SK-N-SH (cell line): ENCODE measurements at places on chromosomes 1 and 21. TPM values are rescaled to one million over a fixed set of nuclear protein-coding genes. Genes with fewer than 3 reads are reported as not detected.

The FMO4 gene
- 1.6 and 2.0 TPM in 2 replicates for polyA plus RNA-seq

GRCh38 chr1:203580733-203581132 lies 45.9 kb upstream of the ATP2B4 start:
- H3K36me3 ChIP-seq, result no peaks in the 10 kb centered on the region
- no peak overlapping the region for H3K27ac ChIP-seq
- no peaks in the 10 kb centered on the region for H3K27me3 ChIP-seq
- H3K4me1 ChIP-seq, result no peaks in the 10 kb centered on the region; the same call in 1 of the 2 replicates
- no peak overlapping the region for H3K4me3 ChIP-seq

DNA sequence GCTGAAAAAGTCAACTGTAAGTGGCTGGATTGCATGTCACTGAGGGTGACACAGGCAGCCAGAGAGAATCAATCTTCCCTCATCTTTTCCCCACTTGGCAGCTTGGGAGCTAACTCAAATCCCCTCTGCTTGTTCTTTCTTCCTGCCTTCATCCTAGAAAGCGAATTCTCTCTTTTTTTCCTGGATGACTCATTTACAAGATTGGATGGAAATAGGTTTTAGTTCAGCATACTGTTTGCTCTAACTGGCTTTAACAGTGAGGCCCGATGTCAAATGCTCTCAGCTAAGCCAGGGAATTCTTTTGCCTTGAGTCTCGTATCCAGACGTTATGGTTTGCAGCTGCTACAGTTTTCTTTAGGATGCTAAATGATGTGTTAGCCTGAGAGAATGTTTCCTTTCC lies 72.7 kb downstream of the HUNK start:
- H3K4me1 ChIP-seq, result peaks cover 8% of the 10 kb centered on the region; the same call in 1 of the 2 replicates
- no peaks in the 10 kb centered on the region for H3K36me3 ChIP-seq
- no peaks in the 10 kb centered on the region for H3K27me3 ChIP-seq
- no peak for DNase-seq
- no peak overlapping the region for H3K27ac ChIP-seq
- H3K4me3 ChIP-seq, result no peak overlapping the region

DNA sequence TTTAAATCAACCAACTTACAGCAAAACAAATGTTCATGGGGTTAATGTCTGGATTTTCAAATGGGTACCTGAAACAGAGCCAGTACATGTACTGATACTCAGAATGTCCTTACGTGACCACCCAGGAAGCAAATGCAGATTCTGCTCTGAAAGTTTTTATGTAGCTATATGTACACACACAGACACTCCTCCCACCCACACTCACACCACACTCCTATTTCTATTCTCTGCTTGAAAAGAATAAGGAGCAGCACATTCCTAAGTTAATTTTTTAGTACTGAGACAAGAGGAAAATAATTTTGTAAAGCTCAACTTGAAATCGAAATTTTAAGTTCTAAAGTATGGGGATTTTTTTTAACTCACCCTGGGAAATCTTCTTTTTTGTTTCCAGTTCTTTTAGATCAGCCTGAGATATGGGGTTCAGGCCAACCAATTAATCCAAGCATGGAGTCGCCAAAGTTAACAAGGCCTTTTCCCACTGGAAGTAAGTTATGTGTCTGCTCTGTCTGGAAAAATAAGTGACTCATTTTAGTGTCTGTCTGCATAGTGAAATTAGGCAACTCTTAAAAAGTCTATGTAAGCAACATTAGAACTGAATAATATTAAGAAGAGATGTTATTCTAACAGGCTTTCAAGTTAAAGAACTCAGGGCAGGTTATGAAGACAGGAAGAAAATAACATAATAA lies 75.5 kb upstream of the DYNLT5 start:
- peak overlapping the region; percentile 95 for H3K27ac ChIP-seq
- H3K4me1 ChIP-seq, result no peaks in the 10 kb centered on the region; the same call in 1 of the 2 replicates
- no peaks in the 10 kb centered on the region for H3K27me3 ChIP-seq

The FAM72C gene
- polyA plus RNA-seq, result 2.3 and 2.4 TPM in 2 replicates

DNA sequence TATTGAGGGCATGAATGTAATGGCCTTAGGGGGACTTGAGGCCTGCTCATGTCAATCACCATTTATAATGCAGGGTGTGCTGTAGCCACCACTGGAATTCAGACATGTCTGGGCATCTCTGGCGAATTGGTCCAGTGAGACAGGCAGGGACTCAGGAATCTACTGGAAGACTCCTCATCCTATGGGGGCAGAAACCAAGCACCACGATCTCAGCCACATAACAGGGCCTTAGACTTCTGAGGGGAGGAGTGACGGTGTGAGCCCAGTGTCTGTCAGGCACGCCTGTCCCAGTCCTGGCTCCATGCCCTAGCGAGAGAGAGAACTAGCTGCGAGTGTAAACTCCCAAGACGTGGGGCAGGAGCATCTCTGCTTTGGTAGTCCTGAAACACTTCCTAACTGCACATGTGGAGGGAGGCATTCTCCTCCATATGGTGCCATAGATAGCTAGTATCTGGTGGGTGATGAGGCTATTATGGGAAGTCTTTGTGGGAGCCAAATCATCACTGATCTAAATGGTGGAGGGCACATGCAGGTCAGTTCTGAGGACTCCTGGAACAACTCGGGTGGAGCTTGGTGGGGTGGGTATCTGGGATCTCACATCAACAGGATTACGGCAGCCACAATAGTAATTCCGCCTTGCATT lies 29.8 kb upstream of the KIAA0040 start:
- no peaks in the 10 kb centered on the region for H3K27me3 ChIP-seq
- peaks cover 2% of the 10 kb centered on the region; the same call in 1 of the 2 replicates for H3K4me1 ChIP-seq
- no peak overlapping the region for H3K27ac ChIP-seq
- no peak overlapping the region for H3K4me3 ChIP-seq
- H3K36me3 ChIP-seq, result no peaks in the 10 kb centered on the region
- DNase-seq, result no peak

GRCh38 chr1:170085091-170085490 lies 10.6 kb upstream of the KIFAP3 start:
- H3K27ac ChIP-seq, result no peak overlapping the region
- no peaks in the 10 kb centered on the region for H3K36me3 ChIP-seq
- no peaks in the 10 kb centered on the region for H3K4me1 ChIP-seq
- no peak for DNase-seq

The KIAA0040 gene
- 0.08 and 0.15 TPM in 2 replicates for polyA plus RNA-seq

DNA sequence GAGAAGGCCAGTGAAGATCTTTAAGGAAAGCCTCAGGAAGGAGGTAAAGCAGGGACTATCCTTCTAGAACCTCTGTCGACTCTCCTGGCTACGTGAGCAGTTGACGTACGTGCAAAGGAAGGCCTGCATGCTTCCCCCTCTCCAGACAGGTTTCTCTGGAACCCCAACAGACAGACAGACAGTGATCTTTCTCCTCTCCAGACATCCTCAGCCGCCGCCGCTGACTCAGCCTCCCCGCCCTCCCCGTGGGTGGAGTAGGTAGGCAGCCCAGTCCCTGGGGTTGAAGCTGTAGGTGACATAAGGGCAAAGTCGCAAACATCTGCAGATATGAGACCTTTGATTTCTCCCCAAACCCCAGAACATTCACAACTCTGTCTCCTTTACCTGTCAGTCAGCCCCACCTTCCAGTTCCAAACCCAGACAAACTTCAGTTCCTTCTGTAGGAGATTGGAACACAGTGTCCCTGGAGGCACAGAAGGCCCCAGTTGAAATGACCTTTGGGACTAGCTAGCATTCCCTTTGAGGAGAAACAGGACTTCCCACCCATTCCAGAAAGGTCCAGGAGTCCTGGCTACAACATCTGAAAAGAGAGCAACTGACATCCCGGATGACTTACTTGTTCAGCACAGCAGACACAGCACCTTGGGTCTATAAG lies 146.0 kb upstream of the JUN start:
- no peak overlapping the region for H3K4me3 ChIP-seq
- no peak for DNase-seq
- H3K4me1 ChIP-seq, result peaks cover 3% of the 10 kb centered on the region; the same call in 1 of the 2 replicates

The ATF3 gene
- 29.7 TPM in 2 replicates for polyA plus RNA-seq

The RHOU gene
- polyA plus RNA-seq, result 0.36 and 0.44 TPM in 2 replicates

GRCh38 chr1:18938707-18939070 lies 17.8 kb downstream of the IFFO2 start:
- peak; percentile 77 for DNase-seq
- H3K4me1 ChIP-seq, result peaks cover 39% of the 10 kb centered on the region; the same call in 1 of the 2 replicates
- H3K36me3 ChIP-seq, result no peaks in the 10 kb centered on the region
- H3K27ac ChIP-seq, result no peak overlapping the region
- no peaks in the 10 kb centered on the region for H3K27me3 ChIP-seq

DNA sequence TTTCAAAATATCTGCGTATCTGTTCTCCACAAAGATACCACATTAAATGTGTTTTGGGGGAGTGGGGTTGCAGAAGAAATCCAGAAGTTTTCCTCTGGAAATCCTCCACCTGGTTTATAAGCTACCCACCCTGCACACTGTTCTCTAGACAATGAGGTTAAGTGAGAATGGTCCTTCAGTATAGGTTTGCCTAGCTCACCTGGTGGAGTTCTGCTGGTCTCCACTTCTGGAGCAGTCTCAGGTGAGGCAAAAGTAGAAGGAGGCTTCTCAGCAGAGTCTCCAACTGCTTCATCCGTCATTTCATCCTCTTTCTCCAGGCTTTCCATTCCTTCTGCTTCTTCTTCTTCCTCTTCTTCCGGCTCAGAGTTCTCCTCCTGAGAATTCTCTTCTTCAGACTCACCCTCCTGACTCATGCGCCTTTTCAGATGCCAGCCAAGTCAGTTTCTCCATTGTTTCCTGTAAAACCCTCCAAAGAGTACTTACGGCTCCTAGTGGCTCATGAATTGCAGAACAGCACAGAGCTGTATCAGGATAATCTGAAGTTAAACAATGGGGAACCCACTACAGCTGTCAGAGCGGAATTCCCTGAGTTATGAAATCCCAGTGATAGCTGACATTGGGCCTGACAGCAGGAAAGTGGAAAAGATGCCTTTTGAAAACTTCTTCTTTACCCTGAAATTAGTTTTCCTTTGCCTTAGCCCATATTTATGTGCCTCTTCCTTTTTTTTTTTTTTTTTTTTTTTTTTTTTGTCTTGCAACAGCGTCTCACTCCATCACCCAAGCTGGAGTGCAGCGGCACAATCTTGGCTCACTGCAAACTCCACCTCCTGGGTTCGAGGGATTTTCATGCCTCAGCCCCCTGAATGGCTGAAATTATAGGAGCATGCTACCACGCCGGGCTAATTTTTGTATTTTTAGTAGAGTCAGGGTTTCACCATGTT lies 38.5 kb downstream of the MSTO1 start:
- H3K36me3 ChIP-seq, result peaks cover 16% of the 10 kb centered on the region
- peaks cover 13% of the 10 kb centered on the region; the same call in 1 of the 2 replicates for H3K4me1 ChIP-seq
- peak overlapping the region; percentile 23; the same call in 1 of the 2 replicates for H3K4me3 ChIP-seq
- no peaks in the 10 kb centered on the region for H3K27me3 ChIP-seq
- DNase-seq, result peak; percentile 20

GRCh38 chr1:109478806-109479205 lies 4.9 kb upstream of the ATXN7L2 start:
- H3K4me3 ChIP-seq, result no peak overlapping the region
- peaks cover 6% of the 10 kb centered on the region; the same call in 1 of the 2 replicates for H3K4me1 ChIP-seq
- H3K36me3 ChIP-seq, result no peaks in the 10 kb centered on the region

DNA sequence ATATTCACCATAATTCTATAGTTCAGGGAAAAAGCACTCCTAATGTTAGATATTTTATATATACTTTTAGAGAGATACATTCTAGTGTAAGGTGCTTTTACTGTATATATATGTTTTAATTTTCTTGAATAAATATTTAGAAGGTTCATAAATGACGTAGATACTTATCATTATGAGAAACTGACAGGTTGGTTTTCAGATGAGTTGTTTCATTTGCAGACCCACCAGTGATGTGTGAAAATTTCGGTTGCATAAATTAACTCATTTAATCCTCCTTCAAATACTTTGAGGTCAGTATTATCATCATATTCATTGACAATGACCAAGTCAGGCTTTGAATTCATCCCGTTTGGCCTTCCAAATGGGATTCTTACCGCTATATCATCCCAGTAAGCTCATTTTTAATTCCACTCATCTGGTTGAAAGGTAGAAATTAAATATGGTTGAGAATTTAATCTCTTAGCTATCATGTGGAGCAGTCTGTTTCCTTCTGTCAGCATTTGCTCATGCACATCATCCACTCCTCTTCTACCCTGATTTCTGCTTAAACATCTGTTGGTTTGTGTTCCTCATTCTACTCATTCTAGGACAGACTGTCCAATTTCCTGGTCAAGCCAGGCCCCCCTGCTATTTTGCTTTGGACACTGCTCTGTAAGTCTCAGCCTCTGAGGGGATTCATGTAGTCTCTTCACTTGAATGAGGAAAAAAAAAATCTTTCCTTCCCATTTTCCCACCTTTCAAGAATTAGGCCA lies 1156.6 kb downstream of the PLA2G4A start:
- H3K27ac ChIP-seq, result no peak overlapping the region
- no peak overlapping the region for H3K4me3 ChIP-seq
- H3K27me3 ChIP-seq, result no peaks in the 10 kb centered on the region
- no peaks in the 10 kb centered on the region for H3K36me3 ChIP-seq
- H3K4me1 ChIP-seq, result no peaks in the 10 kb centered on the region
- no peak for DNase-seq

The CXADR gene
- polyA plus RNA-seq, result 1.1 and 2.0 TPM in 2 replicates

DNA sequence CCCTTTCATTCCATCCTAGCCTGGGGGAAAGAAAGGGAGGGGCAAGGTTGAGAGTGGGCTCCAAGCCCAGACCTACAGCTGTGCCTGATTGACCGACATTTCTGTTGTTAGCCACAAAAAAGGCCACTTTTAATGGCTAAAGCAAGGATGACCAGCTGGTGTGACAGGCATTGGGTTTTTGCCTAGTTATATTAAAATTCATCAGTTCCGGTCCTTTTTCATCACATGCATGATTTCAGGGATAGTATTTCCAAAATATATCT lies 192.3 kb downstream of the ZNF326 start:
- no peaks in the 10 kb centered on the region for H3K4me1 ChIP-seq
- H3K4me3 ChIP-seq, result no peak overlapping the region
- DNase-seq, result no peak
- H3K36me3 ChIP-seq, result no peaks in the 10 kb centered on the region

- H3K27ac ChIP-seq, result no peak overlapping the region
- peaks cover 6% of the 10 kb centered on the region for H3K36me3 ChIP-seq
- H3K4me1 ChIP-seq, result peaks cover 41% of the 10 kb centered on the region; the same call in 1 of the 2 replicates
- H3K4me3 ChIP-seq, result no peak overlapping the region; the same call in 1 of the 2 replicates
- no peaks in the 10 kb centered on the region for H3K27me3 ChIP-seq
These were observed 67.4 kb downstream of the ARHGEF10L start for GRCh38 chr1:17606826-17607440.

- H3K27ac ChIP-seq, result no peak overlapping the region
- no peaks in the 10 kb centered on the region for H3K4me1 ChIP-seq
- H3K27me3 ChIP-seq, result no peaks in the 10 kb centered on the region
- H3K36me3 ChIP-seq, result no peaks in the 10 kb centered on the region
These were observed 53.0 kb upstream of the PRDX6 start for GRCh38 chr1:173424143-173424542.

- peaks cover 19% of the 10 kb centered on the region; the same call in 1 of the 2 replicates for H3K27me3 ChIP-seq
- no peak overlapping the region for H3K27ac ChIP-seq
- DNase-seq, result no peak
- H3K4me3 ChIP-seq, result no peak overlapping the region
These were observed 1.8 kb upstream of the SLC26A9 start for GRCh38 chr1:205945069-205945468.

GRCh38 chr1:78447086-78447485 lies 43.7 kb upstream of the PTGFR start:
- no peaks in the 10 kb centered on the region for H3K36me3 ChIP-seq
- no peak overlapping the region for H3K4me3 ChIP-seq
- H3K27me3 ChIP-seq, result no peaks in the 10 kb centered on the region
- H3K27ac ChIP-seq, result no peak overlapping the region
- no peaks in the 10 kb centered on the region for H3K4me1 ChIP-seq

The SYCP1 gene
- polyA plus RNA-seq, result not detected in 2 replicates

The MCOLN2 gene
- polyA plus RNA-seq, result not detected in 2 replicates
